ENCODE measurements at places on chromosomes 7 and 10.

DNA sequence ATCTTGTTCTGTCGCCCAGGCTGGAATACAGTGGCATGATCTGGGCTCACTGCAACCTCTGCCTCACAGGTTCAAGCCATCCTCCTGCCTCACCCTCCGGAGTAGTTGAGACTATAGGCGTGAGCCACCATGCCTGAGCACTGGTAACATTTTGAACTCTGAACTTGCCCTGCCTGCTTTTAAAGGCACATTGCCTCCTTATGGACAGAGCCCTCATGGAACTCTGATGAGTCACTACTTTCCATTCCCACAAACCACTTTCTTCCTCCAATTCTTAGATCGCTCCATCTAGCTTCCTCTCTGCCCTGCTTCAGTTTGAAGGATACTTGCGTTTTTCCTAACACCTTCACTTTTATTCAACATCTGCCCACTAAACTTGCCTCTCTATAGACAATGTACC is 38.1 kb downstream of the PRPS1L1 start:
- peak; percentile 38 for DNase-seq

DNA sequence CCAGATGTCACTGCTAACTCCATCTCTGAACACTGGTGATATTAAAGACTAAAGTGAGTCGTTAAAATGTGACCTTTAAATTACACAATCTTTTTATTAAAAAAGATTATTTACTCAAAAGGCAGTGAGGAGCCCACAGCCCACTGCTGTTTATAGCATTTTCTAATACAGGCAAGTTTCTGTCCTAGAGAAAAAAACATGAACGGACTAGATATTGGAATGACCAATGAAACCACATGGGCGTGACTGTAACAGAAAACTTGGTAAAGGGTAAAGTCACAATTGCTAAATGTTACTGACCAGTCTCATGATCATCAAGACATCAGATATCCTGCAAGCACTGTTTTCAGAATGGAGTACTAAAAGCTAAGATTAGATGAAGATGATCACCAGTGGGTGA is 78.7 kb downstream of the FEZF1 start:
- DNase-seq: no peak

DNA sequence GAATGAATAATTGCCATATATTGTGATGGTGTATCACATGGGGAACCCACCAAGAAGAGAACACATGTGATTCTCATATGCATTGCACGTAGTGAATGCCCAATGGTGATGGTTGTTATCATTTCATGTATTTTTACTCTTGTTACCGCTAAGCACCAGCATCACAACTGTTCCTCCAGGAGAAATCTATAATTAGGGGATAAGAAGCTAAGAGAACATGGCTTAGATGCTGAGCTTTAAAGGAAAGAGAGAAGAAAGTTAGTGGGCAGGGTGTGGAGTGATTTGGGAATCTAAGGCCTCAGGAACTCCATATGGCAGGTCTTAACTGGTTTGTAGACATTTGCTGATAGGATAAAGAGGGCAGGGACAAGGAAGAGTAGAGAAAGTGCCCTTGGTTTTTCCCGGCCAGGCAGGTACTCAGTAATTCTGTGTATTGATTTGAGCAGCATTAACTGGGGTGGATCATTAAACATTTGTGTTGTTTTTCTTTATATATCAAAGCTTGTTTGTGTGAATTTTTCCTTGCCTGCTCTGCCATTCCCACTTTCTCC is 145.9 kb downstream of the LRRC4 start:
- no peak for DNase-seq

- DNase-seq: no peak
These were observed 1.2 kb upstream of the INPP5A start for GRCh38 chr10:132536241-132536876.

DNA sequence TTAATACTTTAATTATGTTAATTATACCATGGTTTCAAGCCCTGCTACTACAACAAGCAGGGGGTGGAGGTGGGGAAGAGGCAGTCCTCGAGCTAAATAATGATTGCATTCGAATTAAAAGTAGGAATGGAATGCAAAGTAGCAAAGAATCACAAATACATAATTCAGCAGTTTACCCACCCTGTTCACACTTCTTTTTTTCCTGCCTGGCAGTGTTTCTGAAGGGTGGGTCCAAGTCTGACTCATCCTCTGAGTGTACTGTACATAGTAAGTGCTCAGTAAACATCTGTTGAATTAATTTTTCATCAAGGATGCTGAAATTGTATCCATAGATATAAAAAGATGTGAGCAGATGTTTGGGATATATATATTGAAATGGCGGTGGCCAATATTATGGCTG is 778.8 kb downstream of the LRMDA start:
- no peak for DNase-seq

GRCh38 chr7:78083476-78084120 is 285.0 kb downstream of the PHTF2 start:
- no peak for DNase-seq

DNA sequence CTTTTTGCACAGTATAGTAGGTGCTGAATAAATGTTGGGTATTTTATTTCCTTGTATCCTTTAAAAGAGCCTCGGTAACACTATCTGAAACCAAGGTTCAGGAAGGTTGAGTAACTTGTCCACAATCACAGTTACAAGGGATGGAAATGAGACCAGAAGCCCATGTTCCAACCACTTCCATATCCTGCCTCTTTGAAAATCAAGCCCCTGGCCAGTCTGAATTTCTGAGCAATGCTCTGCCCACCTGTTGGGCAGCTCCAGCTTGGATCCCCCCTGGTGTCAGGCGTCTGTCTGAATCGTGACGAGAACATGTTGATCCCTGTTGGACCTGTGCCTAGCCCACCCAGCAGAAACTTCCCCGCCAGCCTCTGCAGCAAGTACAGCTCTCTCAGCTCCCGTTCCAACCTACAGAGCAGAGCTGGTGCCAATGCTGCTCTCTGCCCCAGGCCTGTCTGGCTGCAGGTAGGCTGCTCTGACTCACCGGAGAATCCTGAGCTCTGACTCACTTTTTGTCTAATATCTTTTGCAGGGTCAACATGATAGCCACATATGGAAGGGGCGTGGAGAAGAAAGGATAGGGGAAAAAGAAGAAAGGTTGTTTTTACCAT is 595.5 kb downstream of the INHBA start:
- peak; percentile 37 for DNase-seq

DNA sequence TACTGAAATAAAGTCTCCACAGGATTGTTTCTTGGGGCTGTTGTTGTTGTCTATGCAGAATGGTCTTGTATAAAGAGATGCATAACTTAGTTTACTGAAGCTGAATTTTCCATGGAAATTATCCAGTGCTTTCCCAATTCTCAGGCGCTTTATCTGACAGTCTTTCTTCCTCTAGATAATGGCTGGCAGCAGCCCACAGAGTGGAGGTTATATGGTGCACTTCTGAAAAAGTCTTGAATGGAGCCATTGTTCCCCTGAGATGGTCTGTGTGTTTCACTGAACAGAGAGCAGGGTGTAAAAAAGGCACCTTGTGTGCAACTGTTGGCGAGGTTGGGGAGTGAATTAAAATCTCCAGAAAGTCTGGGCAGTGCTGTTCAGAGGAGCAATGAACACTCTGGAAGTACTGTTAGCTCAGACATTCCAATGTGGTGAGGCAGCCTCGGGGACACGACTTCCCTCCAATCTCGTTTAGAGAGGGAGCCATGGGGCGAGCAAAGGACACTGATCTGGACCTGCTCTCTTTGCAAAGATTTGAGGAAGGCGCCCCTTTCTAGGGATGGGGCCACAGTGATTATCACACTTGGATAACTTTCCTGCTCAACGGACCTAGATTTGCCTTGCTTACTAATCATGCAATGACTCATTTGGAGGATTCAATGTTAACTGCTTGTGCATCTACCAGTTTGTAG is 2.0 kb upstream of the PLCE1 start:
- DNase-seq: no peak

DNA sequence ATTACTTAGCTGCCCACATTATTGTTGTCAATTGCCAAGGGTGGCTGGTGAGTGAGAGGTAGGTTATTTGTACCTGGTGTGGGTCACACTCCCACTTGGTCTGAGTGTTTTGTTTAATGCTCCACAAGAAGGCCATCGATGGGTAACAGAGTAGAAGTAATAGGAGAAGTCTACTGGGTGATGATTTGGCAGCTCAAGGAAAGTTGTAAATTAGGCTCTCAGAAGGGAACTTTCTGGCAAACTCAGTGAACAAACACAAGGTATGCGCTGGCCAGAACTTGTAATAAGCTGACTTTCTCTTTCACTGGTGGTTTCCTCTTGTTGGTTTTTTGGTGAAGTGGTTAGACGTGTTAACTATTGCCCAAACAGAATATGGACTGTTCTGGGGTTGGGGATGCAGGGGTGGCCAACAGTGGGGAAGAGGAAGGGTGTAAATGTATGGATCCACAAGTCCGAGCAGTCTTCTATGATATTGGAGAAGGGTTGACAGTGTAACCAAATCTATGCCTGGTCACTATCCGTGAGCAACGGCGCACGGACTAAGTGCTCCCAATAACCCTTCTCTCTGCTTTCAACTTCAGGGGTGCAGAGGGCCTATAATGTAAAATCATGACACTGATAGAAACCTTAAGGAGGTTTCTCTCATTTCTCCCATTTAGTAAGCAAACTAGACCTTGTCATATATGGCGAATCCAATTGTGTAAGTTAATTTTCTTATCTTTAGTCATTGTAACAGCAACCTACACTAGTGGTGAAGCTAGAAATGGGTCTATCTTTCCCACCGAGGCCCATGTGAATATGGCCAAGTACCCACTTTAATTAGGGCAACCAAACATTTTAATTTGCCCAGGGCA is 212.8 kb downstream of the PTEN start:
- no peak for DNase-seq

GRCh38 chr10:17412323-17412722 is 42.1 kb downstream of the ST8SIA6 start:
- no peak for DNase-seq

DNA sequence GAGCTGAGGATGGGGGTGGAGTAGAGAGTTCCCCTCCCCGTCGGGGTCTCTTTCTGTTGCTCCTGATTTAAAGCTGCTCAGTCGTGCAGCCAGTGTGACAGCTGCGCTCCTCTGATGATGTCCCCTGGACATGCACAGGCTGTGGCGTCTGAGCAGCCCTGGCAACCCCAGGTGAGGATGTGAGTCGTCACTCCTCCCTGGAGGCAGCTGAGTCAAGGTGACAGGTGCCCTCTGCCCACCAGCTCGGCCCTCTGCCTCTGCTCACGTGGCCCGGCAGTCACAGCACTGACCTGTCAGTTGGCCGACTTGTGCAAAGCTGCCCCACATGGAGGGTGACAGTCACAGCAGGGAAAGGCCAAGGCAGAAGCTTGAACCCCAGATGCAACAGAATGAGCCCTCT is 33.9 kb downstream of the ANXA8 start:
- DNase-seq: no peak

DNA sequence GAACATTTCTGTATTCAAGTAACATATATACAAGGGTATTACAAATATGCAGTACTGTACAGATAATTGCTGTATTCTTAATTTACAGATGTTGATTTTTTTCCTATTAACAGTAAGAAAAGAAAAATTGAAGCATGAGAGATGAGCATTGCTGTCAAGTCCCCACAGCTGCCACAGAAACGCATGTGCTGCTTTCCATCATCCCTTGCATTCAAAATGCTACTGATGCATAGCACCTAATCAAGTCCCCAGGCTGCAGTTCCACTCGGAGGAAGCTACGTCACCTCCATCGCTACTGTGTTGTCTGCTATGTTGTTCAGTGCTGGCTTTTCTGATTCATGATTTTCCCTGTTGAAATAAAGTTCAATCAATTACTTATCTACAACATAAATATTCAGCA is 78.2 kb downstream of the EPC1 start:
- DNase-seq: no peak

- no peak for DNase-seq
These were observed 4.3 kb downstream of the EBF3 start for GRCh38 chr10:129959544-129960480.

DNA sequence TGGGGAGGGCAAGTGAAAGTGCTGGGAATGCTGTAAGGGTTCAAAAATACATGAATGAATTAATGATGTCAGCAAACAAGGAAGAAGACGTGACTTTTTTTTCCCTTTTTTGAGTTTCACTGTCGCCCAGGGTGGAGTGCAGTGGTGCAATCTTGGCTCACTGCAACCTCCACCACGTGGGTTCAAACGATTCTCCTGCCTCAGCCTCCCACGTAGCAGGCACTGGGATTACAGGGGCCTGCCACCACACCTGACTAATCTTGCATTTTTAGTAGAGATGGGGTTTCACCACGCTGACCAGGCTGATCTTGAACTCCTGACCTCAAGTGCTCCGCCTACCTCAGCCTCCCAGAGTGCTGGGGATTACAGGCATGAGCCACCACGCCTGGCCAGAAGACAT is 30.0 kb downstream of the DENND10 start:
- DNase-seq: no peak

- no peak for DNase-seq
These were observed 134.5 kb downstream of the ST7 start for GRCh38 chr7:117087639-117088396.

GRCh38 chr10:16803464-16803863 is 13.8 kb downstream of the RSU1 start:
- no peak for DNase-seq

- no peak for DNase-seq
These were observed 20.8 kb downstream of the PRKAG2 start for GRCh38 chr7:151856098-151856497.

DNA sequence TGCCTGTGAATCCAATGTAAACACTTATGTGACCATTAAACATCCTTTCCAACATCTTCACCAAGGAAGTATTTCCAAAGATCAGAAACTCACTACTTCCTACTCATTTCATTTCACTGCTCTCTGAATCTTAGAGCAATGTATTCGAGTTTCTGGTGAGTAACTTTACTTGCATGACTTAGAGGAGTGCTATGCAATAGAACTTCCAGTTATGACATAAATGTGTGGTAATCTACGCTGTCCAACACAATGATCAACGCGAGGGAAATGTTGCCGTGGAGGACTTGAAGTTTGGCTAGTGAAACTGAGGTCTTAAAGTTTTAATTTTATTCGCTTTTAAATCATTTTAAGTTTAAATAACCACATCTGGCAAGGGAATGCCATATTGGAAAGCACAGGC is 1326.3 kb downstream of the XPNPEP1 start:
- no peak for DNase-seq

DNA sequence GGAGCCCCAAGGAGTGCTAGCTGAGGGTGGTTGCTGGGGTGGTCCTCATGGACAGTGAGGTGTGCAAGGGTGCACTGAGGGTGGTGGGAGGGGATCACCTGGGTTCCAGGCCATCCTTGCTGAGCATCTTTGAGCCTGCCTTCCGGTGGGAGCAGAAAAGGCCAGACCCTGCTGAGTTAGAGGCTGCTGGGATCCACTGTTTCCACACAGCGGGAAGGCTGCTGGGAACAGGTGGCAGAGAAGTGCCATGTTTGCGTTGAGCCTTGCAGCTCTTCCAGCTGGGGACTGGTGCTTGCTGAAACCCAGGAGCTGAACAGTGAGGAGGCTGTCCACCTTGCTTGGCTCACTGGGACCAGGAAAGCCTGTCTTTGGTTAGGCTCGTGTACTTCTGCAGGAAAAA is 34.9 kb downstream of the PRF1 start:
- no peak for DNase-seq

DNA sequence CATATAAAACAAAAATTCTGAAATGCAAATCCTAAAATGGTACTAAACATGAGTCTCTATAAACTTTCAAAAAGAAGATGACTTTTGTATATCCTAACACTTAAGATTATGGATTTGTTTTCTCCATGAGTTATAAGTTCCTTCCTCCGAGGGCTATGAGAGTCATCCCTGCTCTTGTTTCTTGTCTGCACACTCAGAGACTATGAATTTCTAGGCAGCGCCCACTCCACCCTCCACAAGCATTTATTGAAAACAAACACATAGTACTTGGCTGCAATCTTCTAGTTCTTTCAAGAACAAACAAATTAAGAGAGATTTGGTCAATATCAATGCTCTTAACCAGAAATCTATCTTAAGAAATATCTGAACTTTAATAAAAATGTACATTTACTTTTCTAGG is 211.7 kb downstream of the DKK1 start:
- DNase-seq: no peak
